ENCODE measurements at places on chromosomes 2 and 18.

DNA sequence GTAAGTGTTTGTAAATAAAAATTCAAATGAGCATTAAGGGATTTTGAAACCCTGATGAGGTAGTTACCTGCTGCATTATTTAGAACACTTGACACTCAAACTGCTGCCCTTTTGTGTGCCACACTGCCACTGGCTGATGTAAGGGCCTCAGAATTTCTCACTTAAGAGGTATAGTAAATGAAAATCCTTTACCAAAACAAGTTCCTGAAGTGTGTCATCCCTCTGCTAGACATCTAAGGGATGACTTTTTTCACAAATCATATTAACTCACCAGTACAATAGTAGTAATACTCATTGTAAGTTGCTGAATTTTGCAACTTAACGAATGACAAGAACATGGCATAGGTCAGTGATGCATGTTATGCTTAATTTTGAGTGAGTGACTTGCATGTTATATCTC is 274.9 kb upstream of the UBE2E3 start:
- DNase-seq: no peak

- no peak for DNase-seq
These were observed 19.0 kb downstream of the KCMF1 start for GRCh38 chr2:84989927-84990326.

GRCh38 chr2:79952616-79953015 is 351.9 kb downstream of the LRRTM1 start:
- DNase-seq: no peak

- DNase-seq: no peak
These were observed 152.6 kb upstream of the TTC39C start for GRCh38 chr18:23861805-23862470.

GRCh38 chr2:8547284-8548064 is 134.4 kb upstream of the ID2 start:
- DNase-seq: no peak

DNA sequence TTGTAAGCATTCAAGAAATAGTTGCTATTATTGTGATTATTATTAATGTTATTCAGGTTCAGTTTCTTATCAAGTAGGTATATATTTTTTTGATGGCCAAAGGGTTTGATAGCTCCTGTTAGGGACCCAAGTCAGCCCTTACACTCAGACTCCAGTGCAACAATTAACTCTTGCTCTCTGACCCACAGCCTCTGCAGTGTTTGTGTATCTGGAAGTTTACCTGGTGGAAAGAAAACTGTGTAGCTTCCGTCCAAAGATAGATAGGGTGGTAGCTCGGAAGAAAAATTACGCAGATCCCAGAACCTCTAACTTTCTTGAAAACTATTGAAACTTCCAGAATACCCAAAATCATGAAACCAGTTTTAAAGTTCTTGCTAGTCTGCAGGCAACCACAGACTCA is 58.6 kb upstream of the IGFBP2 start:
- no peak for DNase-seq

DNA sequence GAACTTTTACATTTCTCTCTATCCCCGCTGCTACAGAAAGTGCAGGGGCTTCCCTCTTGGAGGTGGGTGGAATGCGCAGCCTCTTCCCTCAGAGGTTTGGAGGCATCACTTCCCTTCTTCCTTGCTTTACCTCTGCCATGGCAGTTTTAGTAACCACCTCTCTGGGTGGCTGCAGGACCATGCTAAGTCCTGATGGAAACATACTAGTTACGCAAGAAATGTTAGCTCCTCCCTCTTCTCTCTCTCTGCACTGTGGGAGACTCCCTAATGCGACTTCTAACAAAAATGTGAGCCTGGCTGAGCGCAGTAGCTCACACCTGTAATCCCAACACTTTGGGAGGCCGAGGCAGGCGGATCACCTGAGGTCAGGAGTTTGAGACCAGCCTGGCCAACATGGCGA is 116.8 kb upstream of the RAB6C start:
- no peak for DNase-seq
